ENCODE measurements at places on chromosomes 1 and 21.

- DNase-seq: no peak
These were observed 11.9 kb upstream of the CBR3 start for GRCh38 chr21:36122977-36123376.

- DNase-seq: no peak
These were observed 7.9 kb downstream of the ACOT7 start for GRCh38 chr1:6385488-6386191.

DNA sequence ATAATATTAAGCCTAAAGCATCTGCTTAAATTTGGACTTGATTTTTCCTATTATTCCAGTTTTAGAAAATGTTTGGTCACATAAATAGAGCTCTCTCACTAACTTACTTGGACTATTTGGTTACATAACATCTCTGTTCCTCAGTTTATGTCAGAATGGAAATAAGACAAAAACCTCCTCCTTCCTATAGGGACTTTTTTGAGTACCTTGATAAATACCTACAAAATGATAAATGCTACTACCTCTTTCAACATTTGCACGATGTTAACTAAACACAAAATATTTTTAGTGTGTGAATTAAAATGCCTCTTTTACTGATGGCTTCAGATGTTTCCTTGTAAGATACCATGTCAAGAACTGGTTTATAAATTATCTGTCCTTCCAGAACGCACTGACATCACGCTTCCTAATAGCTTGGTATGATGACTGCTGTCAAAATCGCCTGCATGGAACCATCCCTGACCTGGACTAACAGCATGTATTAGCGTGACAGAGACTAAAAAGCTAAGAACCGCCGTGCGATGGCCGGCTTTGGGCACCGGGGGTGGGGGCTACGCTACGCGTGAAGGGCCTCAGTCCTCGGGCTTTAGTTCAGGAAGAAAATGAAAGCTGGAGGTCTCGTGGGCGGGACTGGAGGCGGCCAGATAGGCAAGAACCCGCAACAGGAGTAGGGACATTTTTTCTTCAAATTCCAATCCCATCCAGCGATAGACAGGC is 133.2 kb upstream of the BARHL2 start:
- DNase-seq: no peak

DNA sequence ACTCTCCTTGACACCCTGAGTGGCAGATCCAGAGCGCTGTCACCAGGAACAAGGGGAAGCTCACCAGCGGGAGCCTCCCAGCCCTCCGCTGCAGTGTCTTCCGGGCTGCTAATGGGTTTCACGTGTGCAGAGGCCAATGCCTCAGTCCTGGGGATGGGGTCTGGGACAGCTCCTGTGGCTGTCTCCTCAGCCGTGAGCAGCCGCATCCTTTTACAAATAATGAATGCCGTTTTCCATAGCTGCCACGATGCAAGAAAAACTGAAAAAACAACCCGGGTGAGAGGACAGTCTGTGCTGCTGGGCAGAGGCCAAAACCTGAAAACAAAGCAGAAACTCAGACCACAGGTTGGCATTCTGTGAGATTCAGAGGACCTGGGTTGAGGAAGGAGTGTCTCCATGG is 212.2 kb upstream of the RAB4A start:
- no peak for DNase-seq

DNA sequence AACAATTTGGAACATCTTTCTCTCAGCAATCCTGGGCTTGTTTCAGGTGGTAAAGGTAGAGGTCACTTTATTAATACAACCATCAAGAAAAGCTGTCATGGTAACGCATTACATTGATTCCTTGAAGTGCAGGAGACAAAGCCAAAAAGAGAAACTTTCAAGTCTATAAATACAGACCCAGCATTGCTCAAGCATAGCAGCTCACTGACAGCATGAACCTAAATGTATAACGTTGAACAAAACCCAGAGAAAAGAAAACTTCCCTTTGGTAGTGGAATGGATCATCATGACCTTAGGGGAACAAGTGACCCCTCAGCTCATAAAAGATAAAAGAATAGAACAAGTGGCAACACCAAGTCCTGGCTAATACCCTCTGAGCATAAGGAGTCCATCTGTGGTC is 332.2 kb downstream of the NTNG1 start:
- DNase-seq: no peak

DNA sequence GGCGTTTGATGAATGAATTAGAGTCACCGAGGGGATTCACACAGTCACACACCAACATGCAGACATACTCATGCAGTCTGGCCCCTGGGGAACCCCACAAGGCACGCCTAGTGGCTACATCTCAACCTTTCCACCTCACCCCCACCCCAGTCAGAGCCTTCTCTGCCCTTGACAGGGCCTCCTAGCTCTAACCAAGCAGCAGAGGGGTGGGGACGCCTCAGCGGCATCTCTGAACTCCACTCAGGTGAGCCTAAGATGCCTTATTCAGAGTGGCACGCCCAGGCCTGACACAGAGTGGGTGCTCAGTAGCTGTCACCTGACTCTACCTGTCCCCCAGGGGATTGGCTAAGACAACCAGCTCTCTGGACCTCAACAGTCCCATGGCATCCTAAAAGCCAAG is 3.7 kb upstream of the SDC3 start:
- no peak for DNase-seq

GRCh38 chr1:111720977-111721786 is 18.0 kb downstream of the INKA2 start:
- no peak for DNase-seq

- no peak for DNase-seq
These were observed 24.0 kb downstream of the EEIG2 start for GRCh38 chr1:108583757-108584427.

DNA sequence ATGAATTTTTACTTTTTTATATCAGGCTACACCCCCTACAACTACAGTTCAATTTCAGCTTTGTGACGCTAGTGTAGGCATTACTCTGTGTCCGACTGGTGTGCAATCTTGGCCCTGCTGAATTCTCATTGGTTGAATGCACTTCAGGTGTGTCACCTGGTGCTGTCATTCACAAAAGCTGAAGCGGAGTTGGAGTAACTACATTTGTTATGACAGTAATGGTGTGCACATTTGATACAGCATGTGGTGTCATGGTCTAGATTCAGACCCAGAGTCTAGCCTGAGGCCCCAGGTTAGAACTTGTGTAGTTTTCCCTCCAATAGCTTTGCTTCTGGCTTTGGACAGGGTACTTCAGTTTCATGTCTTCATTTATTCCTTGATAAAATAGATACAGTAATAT is 88.7 kb downstream of the C1orf94 start:
- DNase-seq: no peak

- DNase-seq: no peak
These were observed 239.5 kb downstream of the TGFB2 start for GRCh38 chr1:218584418-218585155.

DNA sequence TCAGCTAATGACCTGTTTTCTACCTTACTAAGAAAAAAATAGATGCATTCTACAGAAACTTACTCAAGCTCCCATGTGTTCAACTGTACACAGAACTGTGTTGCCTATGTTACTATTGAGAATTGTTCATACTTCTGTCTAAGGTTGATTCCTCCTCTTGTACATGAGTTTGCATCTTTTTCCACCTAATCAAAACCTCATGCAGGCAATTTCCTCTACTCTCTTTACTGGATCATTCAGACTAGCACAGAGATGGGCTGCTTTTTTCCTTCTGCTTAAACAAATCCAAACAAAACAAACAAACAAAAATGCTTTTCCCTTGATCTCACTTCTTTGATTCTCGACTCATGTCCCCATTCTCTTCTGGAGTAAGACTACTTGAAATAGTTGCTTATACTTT is 58.8 kb upstream of the PTGFR start:
- no peak for DNase-seq

- DNase-seq: no peak
These were observed 1512.7 kb upstream of the TPTE start for GRCh38 chr21:9008636-9009035.

- DNase-seq: peak; percentile 10
These were observed 19.9 kb upstream of the NEK2 start for GRCh38 chr1:211695135-211695816.

DNA sequence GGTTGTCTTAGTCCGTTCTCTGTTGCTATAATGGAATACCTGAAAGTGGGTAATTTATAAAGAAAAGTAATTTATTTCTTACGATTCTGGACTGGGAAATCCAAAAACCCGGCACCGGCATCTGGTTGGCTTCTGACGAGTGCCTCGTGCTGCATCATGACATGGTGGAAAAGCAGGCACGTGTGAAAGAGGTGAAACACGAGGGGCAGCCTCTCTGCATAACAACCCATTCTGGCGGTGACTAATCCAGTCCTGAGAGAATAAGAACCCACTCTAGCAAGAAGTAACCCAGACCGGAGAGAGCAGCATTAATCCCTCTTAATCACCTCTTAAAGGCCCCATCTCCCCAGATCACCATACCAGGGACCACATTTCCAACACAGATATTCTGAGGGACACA is 2.7 kb upstream of the EDEM3 start:
- DNase-seq: no peak
